ENCODE measurements at places on chromosomes 13 and 19.
A peak's percentile ranks its signal among the peaks of the same experiment; 100 is the strongest.

DNA sequence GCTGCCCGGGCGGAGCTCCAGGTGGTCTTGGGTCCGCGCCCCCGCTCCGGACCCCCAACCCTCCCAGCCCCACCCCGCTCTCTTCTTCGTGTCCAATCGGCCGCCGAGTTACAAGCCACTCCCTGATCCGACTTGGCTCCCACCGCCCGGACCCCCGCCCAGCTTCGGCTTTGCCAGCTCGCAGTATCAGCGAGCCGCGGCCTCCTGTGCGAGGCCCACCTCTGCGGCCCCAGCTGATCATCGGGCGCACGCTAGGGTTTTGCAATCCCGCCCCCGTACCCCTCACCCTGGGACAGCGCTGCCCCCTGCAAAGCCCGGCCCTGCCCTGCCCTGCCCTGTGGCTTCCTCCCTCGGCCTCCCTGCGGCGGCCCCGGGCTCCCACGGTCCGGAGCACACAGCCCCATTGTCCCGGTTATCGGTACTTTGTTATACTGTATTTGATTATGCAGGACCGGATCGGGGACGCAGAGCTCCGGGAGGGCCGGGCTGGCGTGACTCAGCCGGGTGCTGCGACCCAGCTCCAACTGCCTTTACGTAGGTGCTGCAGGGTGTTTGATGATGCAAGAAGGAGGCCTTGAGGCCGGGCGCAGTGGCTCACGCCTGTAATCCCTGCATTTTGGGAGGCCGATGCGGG is 598 bp upstream of the LPAR2 start:
- DNase-seq = no peak

GRCh38 chr19:3868770-3869456 is at the start of gene ZFR2:
ZFR2 (minus strand) TSS chr19:3869038; CDS start chr19:3869017, 21 bp downstream.
- no peak for DNase-seq

- DNase-seq = no peak
These were observed 1.4 kb upstream of the LGI4 start for GRCh38 chr19:35136231-35136630.

- no peak for DNase-seq
These were observed 18.4 kb upstream of the MYADM start for GRCh38 chr19:53849237-53849676.

DNA sequence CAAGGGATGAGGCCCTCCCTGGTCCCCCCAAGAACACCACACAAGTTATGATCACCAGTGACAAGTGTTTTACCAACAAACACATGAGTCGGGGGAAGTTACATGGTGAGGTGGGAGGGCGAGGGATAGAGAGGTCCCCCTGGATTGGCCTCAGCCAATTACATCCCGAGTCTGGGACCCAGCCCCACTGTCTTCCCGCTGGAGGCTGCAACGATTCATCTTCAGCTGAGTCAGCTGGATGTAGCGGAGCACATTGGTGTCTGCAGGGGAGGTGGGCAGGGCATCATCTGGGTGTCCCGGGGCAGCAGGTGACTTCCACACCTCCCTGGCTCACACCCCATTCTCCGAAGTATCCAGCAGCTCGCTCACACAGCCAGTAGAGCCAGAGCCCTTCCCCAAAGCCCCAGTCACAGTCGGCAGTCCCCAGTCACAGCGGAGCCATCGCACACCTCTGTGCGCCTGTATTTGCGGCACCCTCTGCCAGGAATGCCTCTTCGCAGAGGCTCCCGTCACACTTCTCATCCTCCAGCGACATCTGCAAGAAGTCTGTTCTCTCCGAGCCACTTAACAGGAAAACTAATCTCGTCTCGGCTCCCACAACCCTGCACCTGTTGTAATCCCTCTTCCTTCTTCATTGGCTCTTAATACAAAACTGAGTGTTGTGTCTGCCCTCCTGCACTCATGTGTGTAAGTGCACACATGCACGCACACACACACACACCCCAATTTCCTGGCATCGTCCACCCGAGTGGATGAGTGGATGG is 2.0 kb downstream of the TTC9B start:
- no peak for DNase-seq

- DNase-seq = no peak
These were observed 16.8 kb upstream of the NMRK2 start for GRCh38 chr19:3916033-3916432.

- no peak for DNase-seq
These were observed 32.9 kb upstream of the GPC6 start for GRCh38 chr13:93193682-93194081.

- no peak for DNase-seq
These were observed 242.2 kb downstream of the B3GLCT start for GRCh38 chr13:31441800-31442510.

DNA sequence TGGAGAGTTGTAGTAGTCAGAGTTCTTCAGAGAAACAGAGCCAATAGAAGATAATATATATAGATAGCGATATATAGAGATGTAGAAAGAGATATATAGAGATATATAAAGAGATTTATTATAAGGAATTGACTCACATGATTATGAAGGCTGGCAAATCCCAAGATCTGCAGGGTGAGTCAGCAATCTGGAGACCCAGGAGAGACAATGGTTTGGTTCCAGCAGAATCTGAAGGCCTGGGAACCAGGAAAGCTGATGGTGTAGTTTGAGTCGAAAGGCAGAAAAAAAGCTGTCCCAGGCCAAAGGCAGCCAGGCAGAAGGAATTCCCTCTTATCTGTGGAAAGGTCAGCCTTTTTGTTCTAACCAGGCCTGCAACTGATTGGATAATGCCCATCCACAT is 194.1 kb downstream of the NUFIP1 start:
- DNase-seq = no peak

GRCh38 chr19:47210689-47211316 is 20.2 kb downstream of the BBC3 start:
- peak; percentile 61 for DNase-seq

DNA sequence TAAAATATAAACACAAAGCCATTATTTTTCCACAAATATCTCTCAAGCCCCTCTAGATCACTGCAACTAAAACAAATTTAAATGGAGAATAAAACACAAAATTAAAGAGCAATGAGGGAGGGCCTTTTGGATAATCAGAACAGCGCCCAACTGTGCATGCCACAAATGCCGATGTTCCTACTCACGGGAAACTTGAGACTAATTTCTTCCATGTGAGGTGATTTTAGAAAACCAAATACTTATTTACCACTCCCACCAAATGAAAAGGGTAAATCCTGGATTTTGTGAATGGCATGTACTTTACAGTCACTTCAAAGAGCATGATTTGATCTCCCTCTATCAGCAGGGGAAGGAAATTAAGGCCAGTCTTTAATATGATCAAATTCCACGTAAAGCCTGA is 74.8 kb downstream of the SLC7A1 start:
- no peak for DNase-seq

GRCh38 chr13:40178130-40178529 is 488.3 kb downstream of the FOXO1 start:
- DNase-seq = no peak

DNA sequence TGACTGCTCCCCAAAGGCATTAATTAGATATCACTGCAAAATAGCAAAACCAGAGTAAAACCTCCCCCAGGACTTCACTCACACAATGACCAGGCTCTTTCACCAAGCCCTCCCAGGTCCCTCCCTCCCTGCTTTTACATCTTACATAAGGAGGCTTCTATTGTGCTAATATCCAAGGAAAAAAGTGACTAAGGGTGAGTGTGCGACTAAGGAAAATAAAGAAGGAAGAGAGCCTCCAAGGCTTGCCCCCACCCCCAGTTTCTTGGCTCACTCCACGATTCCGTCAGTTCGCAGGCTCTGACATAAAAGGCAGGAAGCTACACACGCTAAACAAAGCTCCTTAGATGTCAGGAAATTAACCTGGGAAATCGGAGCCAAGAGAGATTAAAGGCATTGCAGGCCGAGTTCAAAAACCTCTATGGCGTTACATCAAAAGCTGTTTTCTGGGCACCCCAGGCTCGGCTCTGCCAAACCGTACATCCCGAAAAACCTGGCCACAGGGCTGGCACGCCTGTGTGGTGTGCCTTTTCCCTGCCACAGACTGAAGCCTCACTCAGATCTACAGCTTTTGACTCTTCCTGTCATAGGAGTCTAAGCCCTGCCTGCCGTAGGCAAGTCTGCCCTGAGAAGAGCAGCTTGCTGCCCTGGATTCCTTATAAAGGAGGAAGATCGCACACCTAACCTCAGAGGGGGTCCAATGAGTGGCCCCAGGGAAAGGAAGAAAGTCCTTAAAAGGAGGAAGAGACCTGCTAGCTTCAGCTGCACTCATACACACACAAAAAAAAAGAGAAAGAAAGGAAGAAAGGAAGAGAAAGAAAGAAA is 67.0 kb upstream of the SERP2 start:
- no peak for DNase-seq
